Stomach (tissue), 19 donors: ENCODE measurements at places on chromosomes 5 and 9. TPM values are rescaled to one million over a fixed set of nuclear protein-coding genes. Genes with fewer than 3 reads are reported as not detected.

The LCN12 gene
- total RNA-seq: 0.73 TPM

The NFX1 gene
- 30.8 TPM for total RNA-seq

The MIGA2 gene
- total RNA-seq: 49.0 TPM

- no peak for DNase-seq
Measured at GRCh38 chr9:131020388-131020787, 11.4 kb downstream of the LAMC3 start.

GRCh38 chr9:111096051-111096450 lies 57.8 kb upstream of the LPAR1 start:
- no peak for DNase-seq

- peak; percentile 87 for DNase-seq
Measured at GRCh38 chr5:171907725-171908343, 98.6 kb downstream of the FBXW11 start.
